A673 (cell line): ENCODE measurements at places on chromosomes 6 and 20. TPM values are rescaled to one million over a fixed set of nuclear protein-coding genes. Genes with fewer than 3 reads are reported as not detected.

GRCh38 chr6:89350281-89350966 lies 2.1 kb downstream of the UBE2J1 start:
- peak overlapping the region; percentile 97 for H3K27ac ChIP-seq
- peak overlapping the region; percentile 63 for H3K4me3 ChIP-seq
- peaks cover 31% of the 10 kb centered on the region for H3K4me1 ChIP-seq
- H3K27me3 ChIP-seq = no peaks in the 10 kb centered on the region

DNA sequence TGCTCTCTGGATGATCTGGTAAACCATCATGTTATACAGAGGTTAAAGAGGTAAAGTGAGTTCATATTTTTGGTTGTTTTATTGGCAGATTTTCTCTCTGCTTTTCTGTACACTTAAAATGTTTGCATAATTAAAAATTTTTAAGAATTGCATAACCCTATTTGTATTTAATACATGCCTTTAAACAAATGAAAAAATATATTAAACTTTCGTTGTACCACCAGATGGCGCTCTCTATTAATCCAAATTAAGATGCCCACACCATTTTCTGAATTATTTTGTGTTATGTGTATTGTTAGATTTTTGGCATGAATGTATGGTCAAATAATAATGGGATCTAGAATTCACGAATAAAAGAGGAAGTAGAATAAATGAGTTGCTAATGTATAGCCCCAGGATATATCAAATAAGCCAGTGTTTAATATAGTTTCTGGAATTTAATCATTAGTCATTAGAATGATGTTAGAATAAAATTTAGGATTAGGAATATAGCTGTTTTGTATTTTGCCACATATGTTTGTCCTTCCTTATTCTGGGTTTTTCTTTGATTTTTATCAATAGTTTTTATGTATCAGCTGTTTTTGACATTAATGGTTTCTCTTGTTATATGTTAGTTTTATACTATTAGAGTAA lies 38.9 kb downstream of the SMAP1 start:
- peaks cover 5% of the 10 kb centered on the region for H3K4me1 ChIP-seq
- no peaks in the 10 kb centered on the region for H3K36me3 ChIP-seq

RGS17 gene
- total RNA-seq = 2.4 and 3.5 TPM in 2 replicates

DNA sequence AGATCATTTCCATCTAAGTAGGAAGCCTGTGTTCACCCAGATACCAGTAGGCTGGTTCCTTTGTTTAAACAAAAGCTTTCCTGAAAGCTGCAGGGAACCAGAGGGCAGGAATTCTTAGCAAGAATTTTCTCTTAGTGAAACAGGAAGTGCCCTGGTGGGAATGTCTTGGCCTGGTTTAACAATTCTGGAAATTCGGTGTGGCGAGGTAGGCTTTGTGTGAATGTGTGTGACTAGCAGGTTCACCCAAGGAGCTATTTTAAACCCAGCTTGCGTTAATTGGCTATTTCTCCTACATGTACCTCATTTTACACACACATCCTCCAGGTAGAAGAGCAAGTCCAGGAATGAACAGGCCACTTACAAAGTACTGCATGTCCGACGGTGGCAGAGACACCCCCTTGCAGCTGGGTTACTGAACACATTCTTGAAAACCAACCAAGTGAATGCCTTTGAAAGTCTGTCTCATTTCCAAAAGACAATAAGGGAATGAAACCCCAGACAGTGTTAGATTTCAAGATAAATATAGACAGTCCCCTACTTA lies 64.6 kb downstream of the GFOD1 start:
- peaks cover 41% of the 10 kb centered on the region for H3K4me1 ChIP-seq
- no peak overlapping the region for H3K4me3 ChIP-seq
- H3K36me3 ChIP-seq = no peaks in the 10 kb centered on the region

HECA gene
- total RNA-seq = 14.3 and 15.3 TPM in 2 replicates

TMEM244 gene
- not detected in 2 replicates for total RNA-seq

TPX2 gene
- total RNA-seq = 187 and 189 TPM in 2 replicates

DNA sequence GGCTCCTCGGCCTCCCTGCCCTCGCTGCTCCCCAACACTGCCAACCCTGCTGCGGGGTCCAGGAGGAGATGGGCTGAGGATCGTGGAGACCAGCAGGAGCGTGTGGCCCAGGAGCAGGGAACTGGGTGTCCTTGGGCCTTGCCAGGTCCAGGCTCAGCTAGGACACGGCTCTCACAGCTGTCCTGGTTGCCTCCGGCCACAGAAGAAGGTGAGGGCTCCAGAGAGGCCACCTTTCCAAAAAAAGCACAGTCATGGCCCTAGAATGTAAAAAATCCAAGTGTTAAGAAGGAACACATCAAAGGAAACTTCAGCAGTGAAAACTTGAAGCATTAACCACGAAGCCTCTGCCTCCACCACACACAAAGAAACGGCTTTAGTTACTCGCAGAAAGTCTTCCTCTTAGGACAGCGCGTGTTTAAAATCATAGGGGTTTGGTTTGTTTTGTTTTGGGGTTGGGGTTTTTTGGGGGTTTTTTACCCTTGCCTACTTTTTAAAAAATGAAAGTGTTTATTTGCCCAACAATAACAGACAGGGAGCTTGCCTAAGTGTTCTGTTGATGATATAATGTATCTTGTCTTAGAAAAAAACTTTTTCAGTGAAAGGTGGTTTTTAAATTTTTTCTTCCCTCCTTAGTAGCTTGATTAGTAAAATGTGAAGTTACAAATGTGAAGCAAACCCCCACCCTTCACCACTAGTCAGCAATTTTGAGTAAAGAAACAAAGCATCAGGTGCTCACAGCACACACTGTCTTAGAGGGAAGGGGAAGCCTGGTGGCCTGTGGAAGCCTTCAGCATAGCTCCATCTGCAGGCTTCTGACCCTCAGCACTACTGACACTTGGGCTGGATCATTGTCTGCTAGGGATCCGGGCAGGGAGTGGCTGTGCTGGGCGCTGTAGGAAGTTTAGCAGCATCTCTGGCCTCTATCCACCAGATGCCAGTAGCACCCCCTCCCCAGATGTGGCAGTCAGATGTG lies 60.0 kb downstream of the PTPN1 start:
- H3K36me3 ChIP-seq = peaks cover 13% of the 10 kb centered on the region
- no peaks in the 10 kb centered on the region for H3K27me3 ChIP-seq
- peaks cover 39% of the 10 kb centered on the region for H3K4me1 ChIP-seq
- peak; percentile 56 for DNase-seq
- peak overlapping the region; percentile 71 for H3K27ac ChIP-seq

DNA sequence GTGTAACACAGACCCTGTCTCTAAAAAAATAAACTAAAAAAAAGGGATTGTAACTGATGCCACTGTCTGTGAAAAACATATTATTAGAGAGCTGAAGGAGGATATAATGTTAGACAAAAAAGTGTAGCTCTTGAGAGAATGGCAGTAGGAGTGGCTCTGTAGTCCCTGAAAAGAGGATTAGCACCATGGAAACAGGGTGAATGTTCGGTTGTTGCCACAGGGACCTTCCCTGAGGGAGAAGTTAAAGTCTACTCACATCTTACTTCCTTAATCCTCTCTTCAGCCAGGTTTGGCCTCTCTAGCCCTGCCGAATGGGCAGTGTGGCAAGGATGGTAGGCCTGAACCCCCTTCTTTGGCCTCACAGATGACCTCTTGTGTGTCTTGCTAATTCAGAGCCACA lies 12.1 kb downstream of the SCAND1 start:
- H3K27ac ChIP-seq = no peak overlapping the region
- peaks cover 9% of the 10 kb centered on the region for H3K4me1 ChIP-seq
- no peak overlapping the region for H3K4me3 ChIP-seq

- H3K27me3 ChIP-seq = no peaks in the 10 kb centered on the region
- no peak for DNase-seq
- no peak overlapping the region for H3K4me3 ChIP-seq
Measured at GRCh38 chr20:25287631-25288290, 39.9 kb downstream of the PYGB start.

DNA sequence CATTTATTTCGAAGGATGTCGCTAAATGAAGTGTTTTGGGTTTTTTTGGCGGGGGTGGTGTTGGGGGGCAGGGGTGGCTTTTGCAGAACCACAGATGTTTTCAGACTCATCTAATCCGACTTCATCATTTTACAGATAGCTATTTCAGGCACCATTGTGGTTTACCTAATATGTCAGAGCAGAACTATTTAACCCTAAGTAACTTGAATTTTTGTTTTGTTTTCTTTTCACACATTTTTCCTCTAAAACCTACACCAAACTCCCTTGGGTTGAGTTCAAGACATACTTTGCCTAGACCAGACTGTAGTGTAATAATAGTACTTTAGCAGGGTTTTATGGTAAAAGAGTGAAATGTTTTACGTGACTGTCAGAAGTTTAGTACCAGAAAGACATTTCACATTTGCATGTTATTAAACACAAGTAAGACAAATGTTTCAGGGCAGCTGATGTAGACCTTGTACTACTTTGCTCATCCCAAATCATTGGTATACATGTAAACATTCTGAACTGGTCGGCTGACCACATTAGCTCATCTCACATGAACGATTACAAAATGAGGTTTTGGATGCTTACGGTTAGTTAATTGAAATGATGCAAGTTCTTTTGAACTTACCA lies 37.7 kb downstream of the MAP3K4 start:
- H3K27me3 ChIP-seq = no peaks in the 10 kb centered on the region
- no peak for DNase-seq
- no peak overlapping the region for H3K4me3 ChIP-seq
- peaks cover 8% of the 10 kb centered on the region for H3K4me1 ChIP-seq

- no peak overlapping the region for H3K27ac ChIP-seq
- no peak for DNase-seq
- H3K4me3 ChIP-seq = no peak overlapping the region
- H3K27me3 ChIP-seq = peaks cover 15% of the 10 kb centered on the region
- no peaks in the 10 kb centered on the region for H3K36me3 ChIP-seq
- no peaks in the 10 kb centered on the region for H3K4me1 ChIP-seq
Measured at GRCh38 chr6:110543106-110543505, 66.7 kb upstream of the SLC22A16 start.

DNA sequence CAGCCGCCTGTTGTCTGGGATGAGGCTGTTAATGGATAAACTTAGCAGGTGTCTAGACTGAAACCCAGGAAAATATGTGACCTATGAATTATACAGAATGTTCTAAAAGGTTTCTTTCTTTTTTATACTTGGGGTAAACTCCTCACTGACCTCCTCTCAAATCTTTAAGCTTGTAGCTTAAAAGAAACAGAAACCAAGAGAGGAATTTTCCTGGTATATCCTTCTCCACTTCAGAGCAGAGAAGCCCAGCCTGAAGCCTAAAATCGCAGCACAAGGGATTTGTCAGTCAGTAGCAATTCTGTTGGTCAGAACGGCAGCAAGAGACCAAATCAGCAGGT lies 99.4 kb upstream of the RIPOR2 start:
- DNase-seq = no peak
- no peak overlapping the region for H3K27ac ChIP-seq
- H3K4me1 ChIP-seq = peaks cover 23% of the 10 kb centered on the region
- H3K4me3 ChIP-seq = no peak overlapping the region
- H3K36me3 ChIP-seq = no peaks in the 10 kb centered on the region

- no peak overlapping the region for H3K4me3 ChIP-seq
- no peaks in the 10 kb centered on the region for H3K36me3 ChIP-seq
- DNase-seq = no peak
- H3K27me3 ChIP-seq = no peaks in the 10 kb centered on the region
- no peak overlapping the region for H3K27ac ChIP-seq
- no peaks in the 10 kb centered on the region for H3K4me1 ChIP-seq
Measured at GRCh38 chr20:47533518-47534062, 31.9 kb downstream of the NCOA3 start.

DNA sequence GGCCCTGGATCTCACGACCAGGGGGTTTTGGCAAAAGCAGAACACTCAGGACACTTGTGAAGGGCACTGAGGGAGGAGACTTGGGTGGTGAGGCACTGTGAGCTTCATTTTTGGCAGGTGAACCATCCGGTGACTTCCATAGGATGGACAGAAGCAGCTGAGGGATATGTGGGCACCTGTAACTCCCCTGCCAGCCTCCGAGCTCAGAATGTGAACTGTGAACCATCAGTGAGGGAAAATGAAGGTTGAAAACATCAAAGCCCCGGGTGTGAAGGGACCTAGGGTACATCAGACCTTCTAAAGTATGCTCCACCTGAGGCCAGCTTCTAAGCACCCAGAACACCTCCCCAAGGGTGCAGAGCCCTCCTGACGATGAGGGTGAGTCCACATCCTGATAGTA lies 53.2 kb downstream of the FAXC start:
- H3K4me3 ChIP-seq = no peak overlapping the region
- no peaks in the 10 kb centered on the region for H3K27me3 ChIP-seq
- H3K4me1 ChIP-seq = no peaks in the 10 kb centered on the region
- no peak for DNase-seq
- no peaks in the 10 kb centered on the region for H3K36me3 ChIP-seq
- no peak overlapping the region for H3K27ac ChIP-seq

DNA sequence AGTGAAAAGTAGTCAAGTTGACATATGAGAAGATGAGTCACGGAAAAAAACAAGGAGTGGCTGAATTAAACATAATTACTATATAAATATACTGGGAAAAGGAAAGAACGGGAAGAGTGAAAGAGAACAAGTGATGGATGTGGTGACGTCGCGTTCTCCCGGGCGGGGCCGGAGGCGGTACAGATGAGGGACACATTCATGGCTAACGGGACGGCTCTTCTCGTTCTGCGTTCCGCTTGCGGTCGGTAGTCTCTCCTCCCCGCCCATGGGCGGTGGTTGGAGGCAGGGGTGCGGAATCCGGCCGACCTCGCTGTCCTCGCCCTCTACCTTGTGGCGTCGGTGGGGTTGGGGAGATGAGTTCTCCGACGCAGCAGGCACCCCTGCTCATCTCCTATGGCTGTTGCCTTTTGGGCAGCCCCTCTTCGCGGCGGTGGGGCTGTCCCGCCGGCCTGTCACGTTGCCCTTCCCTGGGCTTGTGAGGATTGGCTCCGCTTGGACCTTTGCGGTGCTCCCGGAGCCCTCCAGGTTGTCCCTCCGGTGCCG lies 22.5 kb downstream of the HLA-G start:
- no peaks in the 10 kb centered on the region for H3K4me1 ChIP-seq
- no peak overlapping the region for H3K4me3 ChIP-seq
- no peak for DNase-seq
- peaks cover 59% of the 10 kb centered on the region for H3K27me3 ChIP-seq
- no peaks in the 10 kb centered on the region for H3K36me3 ChIP-seq

SLC24A3 gene
- total RNA-seq = 46.0 and 47.8 TPM in 2 replicates

DNA sequence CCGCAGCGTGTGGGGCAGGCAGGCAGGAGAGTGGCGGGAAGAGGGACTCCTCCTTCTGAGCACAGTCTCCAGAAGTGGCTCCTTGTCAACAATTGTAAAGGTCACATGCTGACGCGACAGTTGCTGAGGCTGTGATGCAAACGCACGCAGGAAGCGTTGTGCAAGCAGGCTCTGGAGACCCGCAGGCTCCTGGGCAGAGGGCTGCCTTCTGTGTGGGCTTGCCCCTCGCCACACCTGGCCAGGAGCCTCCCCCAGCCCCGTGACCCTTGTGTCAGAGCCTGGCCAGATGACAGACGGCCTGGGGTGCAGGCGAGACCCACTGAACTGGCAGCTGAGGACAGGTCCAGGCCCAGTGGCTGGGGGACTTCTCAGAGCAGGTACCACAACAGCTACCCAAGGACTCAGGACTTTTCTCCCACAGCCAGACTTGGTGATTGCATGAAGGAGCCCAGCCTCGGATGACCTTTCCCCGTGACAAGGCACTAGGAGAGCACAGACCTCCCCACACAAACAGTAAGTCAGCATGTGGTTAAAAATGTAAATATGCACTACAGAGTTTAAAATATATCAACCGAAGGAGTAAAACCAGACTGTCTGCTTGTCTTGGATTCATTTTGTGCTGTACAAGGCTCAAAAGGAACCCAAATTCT lies 222.1 kb upstream of the RREB1 start:
- H3K4me3 ChIP-seq = no peak overlapping the region
- H3K4me1 ChIP-seq = no peaks in the 10 kb centered on the region
- H3K27ac ChIP-seq = peak overlapping the region; percentile 5
- no peaks in the 10 kb centered on the region for H3K36me3 ChIP-seq
- no peak for DNase-seq
- H3K27me3 ChIP-seq = no peaks in the 10 kb centered on the region
